Cardiac fibroblast (primary cell): ENCODE measurements at places on chromosomes 7 and 10.
A peak's percentile ranks its signal among the peaks of the same experiment; 100 is the strongest.

- no peak for DNase-seq
Observed at GRCh38 chr10:42556931-42557330, 81.4 kb downstream of the ZNF33B start.

GRCh38 chr7:82331234-82331633, 112.3 kb downstream of the CACNA2D1 start:
- no peak for DNase-seq

DNA sequence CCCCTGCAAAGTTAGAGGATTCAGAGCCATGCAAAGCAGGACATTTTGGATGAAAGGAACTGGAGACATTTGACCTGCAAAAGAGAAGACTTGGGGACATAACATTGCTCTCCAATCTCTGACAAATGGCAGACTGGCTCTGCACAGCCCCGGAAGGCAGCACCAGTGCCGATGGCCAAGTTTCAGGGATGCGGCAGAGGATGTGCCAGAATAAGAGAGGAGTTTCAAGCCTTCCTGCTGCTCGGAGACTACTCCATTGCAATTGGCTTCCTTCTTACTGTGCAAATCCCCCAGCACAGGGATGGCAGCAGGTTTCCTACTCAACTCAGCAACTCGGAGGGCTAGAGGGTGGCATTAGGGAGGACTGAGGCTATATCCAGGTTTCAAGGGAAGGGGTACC, 268.8 kb upstream of the ZMIZ1 start:
- no peak for DNase-seq

GRCh38 chr10:29446327-29446726, 157.5 kb downstream of the LYZL1 start:
- DNase-seq, result peak; percentile 8
